Activated CD4-positive, alpha-beta T cell treated with anti-CD3 and anti-CD28 coated beads, Interleukin-2, amount 10 ng/mL, durations not matched to agents 24 days and 14 days (primary cell): ENCODE measurements at places on chromosomes 7 and 10.

- peak; percentile 80 for DNase-seq
These were observed at the start of gene IGF2BP3 for GRCh38 chr7:23470330-23471105. Gene IGF2BP3, minus strand, starts transcription at chr7:23470491. Its CDS starts 381 bp downstream, at chr7:23470110.

DNA sequence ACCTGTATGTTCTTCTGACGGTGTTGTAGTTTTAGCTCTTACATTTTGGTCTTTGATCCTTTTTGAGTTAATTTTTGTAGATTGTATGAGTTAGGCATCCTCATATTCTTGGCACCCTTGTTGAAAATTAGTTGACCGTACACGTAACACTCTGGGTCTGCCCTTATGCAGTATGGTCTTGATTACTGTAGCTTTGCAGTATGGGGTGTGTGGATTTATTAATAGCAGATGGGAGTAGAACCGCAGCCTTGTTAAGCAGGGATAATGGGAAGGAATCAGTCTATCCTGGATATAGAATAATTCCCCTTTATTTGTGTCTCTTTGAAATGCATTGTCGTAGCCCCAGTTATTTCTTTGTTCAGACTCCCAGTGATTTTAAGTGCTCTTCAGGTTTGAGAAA lies 95.5 kb downstream of the UBE3C start:
- DNase-seq, result no peak

- no peak for DNase-seq
These were observed at the start of gene C7orf33 for GRCh38 chr7:148590471-148590870. Gene C7orf33, plus strand, starts transcription at chr7:148590766. Its CDS starts 160 bp downstream, at chr7:148590926.

DNA sequence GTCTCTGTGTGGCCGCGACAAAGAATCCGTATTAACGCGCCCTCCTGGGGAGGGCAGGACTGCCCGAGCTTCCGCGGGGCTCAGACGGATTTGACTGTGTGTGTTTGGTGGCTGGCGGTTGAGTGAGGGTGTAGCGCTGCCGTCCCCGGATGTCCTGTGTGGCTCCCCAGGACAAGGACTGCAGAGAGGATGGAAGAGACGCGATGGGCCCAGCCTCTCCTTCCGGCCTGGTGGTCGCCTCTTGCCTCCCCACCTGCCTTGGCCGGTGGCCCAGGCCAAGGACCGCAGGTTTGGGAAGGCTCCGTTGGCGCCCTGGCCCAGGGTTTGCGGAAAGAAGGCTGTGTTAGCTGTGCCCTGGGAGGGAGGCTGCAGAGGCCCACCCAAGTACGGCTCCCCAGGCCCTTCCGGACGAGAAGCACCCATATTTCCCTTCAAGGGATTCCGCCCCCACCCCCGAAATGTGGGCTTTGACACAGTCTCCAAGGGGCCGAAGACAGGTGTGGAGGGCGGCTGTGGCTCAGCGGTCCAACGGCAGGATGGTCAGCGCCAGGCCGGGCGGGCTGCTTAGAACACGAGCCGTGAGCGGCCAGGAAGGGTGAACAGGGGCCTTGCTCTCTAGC lies 2.3 kb downstream of the UNCX start:
- peak; percentile 68 for DNase-seq

DNA sequence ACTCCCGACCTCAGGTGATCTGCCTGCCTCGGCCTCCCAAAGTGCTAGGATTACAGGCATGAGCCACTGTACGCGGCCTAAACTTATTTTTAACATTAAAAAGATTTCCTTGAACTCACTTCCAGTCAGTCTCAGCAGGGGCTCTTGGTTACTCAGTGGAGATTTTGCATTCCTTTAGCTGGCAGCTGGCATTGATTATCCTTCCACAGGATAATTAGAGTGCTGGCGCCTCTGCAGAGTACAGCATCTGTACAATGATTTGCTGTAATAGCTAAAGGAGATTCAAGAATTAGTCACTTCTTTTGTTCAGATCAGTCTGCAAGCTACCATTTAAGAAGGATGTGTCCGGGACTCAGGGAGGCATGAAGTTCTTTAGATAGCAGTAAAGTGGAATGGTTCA lies 125.0 kb upstream of the NPY start:
- DNase-seq, result peak; percentile 31

DNA sequence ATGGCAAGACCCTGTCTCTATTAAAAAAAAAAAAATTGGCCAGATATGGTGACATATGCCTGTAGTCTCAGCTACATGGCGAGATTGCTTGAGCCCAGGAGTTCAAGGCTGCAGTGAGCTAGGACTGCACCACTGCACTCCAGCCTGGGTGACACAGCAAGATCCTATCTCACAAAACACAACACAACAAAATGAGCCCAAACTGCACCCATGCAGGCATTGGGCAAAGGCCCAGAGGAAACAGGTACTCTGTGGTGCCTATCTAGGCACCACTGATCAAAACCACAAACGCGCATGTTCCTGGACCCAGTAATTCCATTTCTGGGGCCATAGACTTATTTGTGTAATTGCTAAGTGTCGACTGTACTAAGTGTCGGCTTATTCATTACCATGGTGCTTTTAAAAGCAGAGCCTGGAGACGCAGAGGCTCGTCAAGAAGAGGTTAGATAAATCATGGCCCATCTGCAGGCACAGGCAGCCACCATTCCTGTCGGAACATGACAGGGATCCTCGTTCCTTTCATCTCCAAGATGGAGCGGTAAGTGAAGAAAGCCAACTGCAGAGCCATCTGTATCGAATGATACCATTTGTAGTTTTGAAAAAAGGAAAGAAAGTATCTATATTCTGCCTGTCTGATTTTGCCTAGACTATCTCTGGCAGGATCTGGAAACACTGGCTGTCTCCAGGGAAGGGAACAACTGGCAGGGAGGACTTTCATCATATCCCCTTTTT lies 160.4 kb upstream of the RHEB start:
- DNase-seq, result no peak

- no peak for DNase-seq
These were observed 14.4 kb upstream of the PANK1 start for GRCh38 chr10:89659143-89660131.

DNA sequence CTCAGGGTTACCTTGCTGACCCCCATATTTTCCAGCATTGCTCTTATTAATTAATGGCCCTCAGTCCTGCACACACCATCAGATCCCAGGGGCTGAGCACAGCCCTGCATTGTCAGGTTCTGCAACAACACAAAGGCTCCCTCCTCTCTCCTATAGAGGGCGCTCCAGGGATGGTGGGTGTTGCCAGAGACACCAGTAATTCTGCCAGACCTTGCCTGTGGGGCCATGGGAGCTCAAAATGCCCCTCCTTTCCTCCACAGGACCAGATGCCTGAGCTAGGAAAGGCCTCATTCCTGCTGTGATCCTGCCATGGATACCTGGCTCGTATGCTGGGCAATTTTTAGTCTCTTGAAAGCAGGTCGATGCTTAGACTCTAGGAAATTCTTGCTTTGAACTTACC lies 42.8 kb upstream of the PRSS58 start:
- peak; percentile 78 for DNase-seq

GRCh38 chr7:108667216-108667615 lies 97.5 kb downstream of the DNAJB9 start:
- DNase-seq, result no peak

GRCh38 chr10:103812004-103812403 lies 43.4 kb downstream of the SH3PXD2A start:
- no peak for DNase-seq

GRCh38 chr10:43221419-43222209 lies 45.3 kb downstream of the RASGEF1A start:
- no peak for DNase-seq

- no peak for DNase-seq
These were observed 4.8 kb upstream of the LSM8 start for GRCh38 chr7:118179191-118179590.

GRCh38 chr7:31028417-31028992 lies 23.6 kb upstream of the ADCYAP1R1 start:
- no peak for DNase-seq

- DNase-seq, result peak; percentile 80
These were observed 43.2 kb downstream of the BTRC start for GRCh38 chr10:101397140-101397539.

DNA sequence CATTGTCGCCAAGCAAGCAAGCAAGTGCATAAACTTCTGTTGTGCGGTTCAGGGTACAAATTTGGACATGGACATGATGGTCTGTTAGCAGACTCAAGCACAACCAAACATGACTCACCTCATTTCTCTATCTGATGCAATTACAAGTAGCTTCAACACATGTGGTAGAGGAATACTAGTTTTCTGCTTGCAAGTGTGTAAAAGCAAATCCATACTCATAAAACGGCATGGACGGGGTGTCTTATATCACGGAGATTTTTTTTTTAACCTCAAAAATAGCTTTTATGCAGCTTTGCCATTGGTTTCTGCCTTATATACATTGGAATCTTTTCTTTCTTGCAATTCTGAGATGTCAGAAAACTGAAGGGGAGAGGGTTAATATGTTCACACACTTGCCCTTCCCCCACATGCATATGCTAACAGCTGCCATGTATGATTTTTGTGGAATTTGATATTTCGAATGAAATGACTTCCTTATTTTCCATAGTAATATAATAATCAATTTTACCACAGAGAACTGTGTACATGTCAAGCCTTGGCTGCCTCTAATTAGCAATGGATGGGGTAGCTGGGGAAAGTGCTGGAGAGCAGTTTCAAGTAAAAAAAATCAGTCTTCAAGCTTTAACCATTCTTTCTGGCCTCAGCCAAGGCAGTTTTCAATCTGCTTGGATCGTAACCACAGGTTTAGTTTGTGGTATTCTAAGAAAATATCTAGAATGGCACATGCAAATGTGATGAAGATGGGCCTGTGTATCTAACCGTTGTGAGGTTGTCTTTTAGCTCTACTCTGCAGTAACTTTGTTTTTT lies 106.0 kb upstream of the PDCD4 start:
- DNase-seq, result no peak
